ENCODE measurements at places on chromosomes 4 and X. TPM values are rescaled to one million over a fixed set of nuclear protein-coding genes. Genes with fewer than 3 reads are reported as not detected.

- no peak for DNase-seq
These were observed 27.8 kb downstream of the ATP11C start for GRCh38 chrX:139905051-139905450.

GRCh38 chrX:44890247-44890646 is 17.3 kb downstream of the KDM6A start:
- no peak for DNase-seq

DNA sequence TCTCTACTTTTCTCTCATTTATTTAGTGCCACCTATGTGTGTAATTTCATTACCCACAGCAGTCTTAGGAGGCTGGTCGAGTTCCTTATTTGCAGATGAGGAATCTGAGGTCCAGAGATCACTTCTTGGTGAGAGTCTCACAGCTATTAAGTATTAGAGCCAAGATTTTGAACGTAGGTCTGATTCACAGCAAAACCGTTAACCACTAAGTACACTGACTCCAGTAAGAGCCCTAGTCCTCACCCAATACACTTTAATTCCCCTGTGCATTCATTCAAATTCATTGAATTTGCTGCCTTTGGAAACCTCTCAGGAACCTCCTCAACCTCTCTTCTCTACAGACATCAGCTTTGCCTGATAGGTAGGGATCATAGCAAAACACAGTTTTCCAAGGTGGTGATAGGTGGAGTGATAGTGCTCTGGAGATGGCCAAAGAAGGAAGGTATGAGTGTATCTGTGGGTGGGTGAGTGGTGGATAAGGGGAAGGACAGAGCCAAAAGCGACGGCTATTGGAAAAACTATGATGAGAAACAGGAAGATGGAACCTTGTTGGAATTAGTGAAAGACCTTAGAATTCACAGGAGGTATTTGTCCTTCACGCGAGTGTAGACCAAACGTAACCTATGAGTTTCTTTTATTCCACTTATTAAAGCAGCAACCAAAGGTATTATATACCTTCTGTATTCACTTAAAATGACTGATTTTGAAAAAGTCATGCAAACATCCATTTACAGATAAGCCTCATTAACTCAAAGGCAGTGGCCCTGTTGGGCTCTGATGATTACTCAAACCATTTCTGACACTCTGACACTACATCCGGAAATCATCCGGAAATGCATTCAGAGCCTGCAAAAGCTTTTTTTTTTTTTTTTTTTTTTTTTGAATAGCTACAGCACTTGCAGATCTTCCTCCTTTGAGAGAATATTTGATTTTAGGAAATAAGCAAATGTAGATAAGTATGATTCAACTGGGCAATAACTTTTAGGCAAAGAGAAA is 6.3 kb downstream of the FMR1 start:
- no peak for DNase-seq

DNA sequence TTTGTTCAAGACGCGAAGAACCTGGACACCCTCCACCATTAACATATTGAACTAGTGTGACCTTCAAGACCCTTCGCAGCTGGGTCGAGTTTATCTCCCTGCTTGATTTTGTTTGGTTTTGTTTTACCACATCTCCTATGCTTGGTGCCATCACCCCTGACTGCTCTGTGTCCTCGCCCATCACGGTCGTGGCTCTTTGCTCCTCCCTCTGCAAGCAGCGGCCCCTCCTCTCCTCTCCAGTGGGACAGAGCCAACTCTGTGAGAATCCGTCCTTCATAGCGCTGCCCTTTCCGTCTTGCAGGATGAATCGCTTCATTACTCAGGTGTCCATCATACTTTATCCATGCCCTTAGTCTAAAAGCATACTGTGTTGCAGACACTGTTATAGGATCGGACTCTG is 9.1 kb upstream of the FAM149A start:
- DNase-seq, result no peak

- DNase-seq, result no peak
These were observed 78.6 kb upstream of the ADRA2C start for GRCh38 chr4:3687538-3687937.

- no peak for DNase-seq
These were observed 73.0 kb upstream of the ADAD1 start for GRCh38 chr4:122305853-122306252.

GRCh38 chr4:80709082-80709869 is 321.2 kb upstream of the BMP3 start:
- DNase-seq, result no peak

DNA sequence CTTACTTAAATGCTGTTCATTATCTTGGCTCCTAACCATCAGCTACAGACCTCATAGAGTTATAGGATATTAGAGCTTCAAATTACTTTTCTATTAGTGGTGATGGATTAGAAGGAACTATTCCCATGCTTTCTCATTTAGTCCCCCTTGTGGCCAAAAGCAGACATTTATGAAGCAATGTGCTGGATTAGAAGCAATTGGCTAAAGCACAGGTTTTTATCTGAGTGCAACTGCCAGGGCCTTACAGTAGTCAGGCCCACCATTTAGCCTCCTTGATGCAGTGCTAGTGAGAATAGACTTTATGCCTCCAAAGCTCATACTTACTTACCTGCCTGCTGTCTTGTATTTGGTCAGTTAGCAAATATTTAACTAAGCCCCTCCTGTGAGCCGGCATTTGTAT is 93.0 kb downstream of the TSPAN7 start:
- no peak for DNase-seq

- no peak for DNase-seq
These were observed 247.2 kb upstream of the EPHA5 start for GRCh38 chr4:65917486-65917885.

- no peak for DNase-seq
These were observed 302.0 kb downstream of the RAB28 start for GRCh38 chr4:13182133-13182532.

GRCh38 chr4:34183926-34184325 is 2060.4 kb downstream of the ARAP2 start:
- DNase-seq, result no peak

GRCh38 chr4:105329081-105329480 is 144.8 kb downstream of the PPA2 start:
- DNase-seq, result no peak

DNA sequence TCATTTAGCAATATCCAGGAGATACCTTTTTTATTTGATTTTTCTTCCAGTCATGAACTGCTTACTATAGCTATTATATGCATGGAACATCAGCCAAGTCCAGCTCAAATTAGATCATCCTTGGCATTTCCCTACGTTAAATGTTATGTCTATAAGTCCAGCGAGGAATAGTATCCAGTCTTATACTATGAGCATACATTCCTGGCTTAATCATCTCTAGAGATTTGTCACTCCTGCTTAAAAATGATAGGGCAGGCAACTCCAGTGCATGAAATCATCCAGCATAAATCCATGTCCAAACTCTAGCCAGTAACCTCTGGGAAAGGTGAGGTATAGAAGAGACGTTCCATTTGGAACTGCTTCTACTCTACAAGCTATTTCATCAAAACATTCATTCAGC is 126.7 kb upstream of the VCX2 start:
- DNase-seq, result no peak

DNA sequence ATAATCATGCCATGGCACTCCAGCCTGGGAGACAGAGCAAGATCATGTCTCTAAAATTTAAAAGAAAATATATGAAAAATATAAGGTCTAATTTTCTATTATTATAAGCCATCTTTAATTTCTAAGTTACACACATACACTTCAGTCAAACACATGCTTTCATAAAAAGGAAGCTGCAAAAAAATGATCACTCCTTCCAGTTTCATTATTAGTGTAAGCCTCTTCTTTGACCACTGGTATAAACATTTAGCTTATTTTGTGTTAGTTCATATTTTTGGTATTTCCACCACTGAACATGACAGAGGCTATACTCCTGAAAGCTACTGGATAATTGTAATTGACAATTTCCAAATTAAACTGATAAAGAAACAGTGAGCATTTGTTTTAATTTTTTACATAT is 163.3 kb upstream of the USP38 start:
- no peak for DNase-seq

DNA sequence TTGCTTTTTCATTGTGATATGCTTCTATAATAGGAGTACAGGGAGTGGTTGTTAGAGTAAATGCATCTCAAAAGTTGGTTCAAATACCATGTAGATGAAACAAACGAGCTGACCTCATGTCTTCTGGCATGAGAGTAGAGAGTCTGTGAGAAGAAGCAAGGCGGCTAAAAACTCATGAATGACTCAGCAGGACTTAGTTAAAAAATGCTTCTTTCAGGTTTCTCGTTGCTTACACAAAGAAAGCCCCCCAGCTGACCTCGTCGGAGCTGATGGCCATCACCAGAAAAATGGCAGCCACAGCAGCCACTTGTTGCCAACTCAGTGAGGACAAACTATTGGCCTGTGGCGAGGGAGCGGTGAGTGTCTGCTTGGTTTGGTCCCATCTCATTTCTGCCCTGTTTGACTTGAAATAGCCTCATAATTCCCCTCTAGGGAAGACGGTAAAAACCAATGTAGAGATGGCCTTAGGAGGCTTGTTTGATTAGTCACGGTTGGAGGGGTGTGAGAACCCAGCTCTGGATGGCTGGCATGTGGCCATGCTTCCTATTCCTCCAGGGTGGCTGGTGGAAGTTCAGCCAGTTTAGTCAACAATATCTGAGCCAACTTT is 14.5 kb downstream of the AFP start:
- DNase-seq, result no peak

DNA sequence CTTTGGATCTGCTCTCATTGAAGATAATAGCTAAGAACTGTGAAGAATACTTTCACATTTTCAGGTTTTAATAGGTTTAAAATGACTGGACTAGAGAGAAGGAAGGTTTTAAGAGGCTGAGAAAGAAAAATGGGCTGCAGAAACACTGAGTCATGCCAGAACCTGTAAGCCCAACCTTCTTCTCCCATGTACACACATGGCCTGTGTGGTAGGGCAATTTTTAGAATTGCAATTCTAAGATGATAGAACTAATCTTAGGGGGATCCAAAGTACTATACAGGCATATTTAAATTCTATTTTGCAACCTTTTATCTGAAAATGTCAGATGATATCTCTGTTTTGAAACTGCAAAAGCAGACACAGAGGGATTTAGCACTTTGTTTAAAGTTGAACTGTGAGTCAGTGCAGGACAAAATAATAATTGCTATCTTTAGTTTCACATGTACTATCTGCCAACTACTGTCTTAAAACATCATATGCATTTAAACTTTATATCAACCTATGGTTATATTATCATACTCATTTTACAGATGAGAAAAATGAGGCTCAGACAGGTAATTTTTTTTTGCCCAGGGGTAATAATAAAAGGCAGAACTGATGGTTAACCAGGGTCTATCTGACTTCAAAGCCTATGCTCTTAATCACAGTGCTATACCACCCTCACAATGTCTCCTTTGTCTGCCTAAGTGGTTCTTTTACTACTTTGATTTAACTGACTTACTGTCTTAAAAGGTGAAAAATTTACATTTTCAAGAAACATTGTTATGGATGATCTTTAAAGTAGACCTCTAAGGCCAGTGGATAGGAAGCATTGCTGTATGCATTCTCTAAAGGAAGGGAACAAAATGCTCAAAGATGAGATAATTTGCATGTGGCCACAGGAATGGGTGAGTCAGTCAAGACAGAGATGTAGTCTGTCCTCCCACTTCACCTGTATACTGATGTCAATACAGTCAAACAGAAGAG is 4.3 kb downstream of the TMPRSS11E start:
- no peak for DNase-seq

DNA sequence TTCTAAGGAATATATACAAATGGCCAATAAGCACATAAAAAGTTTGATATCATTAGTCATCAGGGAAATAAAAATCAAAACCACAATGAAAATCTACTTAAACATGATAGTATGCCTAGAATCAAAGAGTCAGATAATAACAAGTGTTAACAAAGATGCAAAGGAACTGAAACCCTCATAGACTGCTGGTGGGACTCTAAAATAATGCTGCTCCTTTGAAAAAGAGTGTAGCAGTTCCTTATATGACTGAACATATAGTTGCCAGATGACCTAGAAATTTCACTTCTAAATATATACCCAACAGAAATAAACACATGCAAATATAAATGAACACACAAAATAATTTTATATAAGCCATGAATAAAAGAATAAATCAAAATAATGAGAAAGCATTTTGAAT is 205.1 kb upstream of the CTSO start:
- no peak for DNase-seq

- DNase-seq, result no peak
These were observed 932.6 kb downstream of the C4orf33 start for GRCh38 chr4:130028552-130028951.

- DNase-seq, result no peak
These were observed 307.9 kb downstream of the PDGFC start for GRCh38 chr4:156663663-156664062.

DNA sequence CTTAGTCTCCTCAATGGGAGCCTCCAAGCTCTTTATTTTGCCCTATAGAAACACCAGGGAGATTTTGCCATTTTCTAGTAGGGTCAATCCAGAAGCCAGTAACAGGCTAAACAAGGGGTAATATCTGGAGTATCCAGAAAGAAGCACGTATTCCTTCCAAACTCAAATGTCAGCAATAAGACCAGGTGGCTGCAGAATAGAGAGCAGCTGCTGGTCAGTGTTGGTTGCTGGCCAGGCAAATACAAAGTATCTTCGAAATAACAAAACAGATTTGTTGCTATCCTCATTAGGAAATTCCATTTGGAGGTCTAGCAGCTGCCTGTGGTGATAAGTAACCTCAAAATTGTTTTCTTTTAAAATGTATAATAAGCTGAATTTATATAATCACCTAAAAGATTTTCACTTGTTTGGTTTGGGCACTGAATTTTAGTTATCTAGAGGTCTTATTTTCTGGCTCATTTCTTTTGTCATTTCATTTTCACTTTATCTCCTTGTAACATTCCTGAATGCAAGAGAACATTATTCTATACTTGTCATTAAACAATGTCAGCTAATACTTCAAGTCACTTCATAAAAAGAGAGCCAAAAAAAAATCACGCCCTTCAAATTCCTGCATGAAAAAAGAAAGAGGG is 320.6 kb downstream of the DTHD1 start:
- DNase-seq, result no peak

- DNase-seq, result no peak
These were observed 37.2 kb downstream of the CXCL8 start for GRCh38 chr4:73777612-73778011.

DNA sequence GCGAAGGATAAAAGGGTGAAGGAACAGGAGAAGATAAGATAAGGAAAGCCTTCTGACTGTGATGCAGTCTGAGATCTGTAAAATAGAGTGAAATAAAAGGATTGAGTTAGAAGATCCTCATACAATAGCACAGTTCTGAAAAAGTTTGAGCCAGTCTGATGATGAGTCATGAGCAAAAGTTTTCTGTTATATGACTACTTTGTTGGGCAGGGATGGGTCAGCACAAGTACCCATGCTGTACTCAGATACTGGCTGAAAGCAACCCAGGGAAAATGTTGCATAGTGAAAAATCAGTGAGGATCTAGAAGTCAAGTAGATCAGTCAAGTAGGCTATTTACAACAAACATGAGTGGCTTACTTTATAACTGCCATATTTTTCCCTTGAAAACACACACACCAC is 253.5 kb downstream of the PCDH10 start:
- DNase-seq, result no peak

Gene PNMA3
- total RNA-seq, result 0.29 TPM

Gene XPNPEP2
- total RNA-seq, result 5.7 TPM

Gene TRAM1L1
- total RNA-seq, result 0.59 TPM

Gene CENPVL3
- not detected for total RNA-seq

Gene OTC
- total RNA-seq, result 0.57 TPM

Gene TAF7L
- total RNA-seq, result 0.44 TPM

Gene VGLL1
- 0.48 TPM for total RNA-seq

Gene PPP1R2C
- not detected for total RNA-seq

Data from esophagus squamous epithelium (tissue), 5 donors.